ENCODE measurements at places on chromosomes 7 and 10.

- DNase-seq, result no peak
Observed at GRCh38 chr7:15046861-15047260, 144.3 kb upstream of the DGKB start.

DNA sequence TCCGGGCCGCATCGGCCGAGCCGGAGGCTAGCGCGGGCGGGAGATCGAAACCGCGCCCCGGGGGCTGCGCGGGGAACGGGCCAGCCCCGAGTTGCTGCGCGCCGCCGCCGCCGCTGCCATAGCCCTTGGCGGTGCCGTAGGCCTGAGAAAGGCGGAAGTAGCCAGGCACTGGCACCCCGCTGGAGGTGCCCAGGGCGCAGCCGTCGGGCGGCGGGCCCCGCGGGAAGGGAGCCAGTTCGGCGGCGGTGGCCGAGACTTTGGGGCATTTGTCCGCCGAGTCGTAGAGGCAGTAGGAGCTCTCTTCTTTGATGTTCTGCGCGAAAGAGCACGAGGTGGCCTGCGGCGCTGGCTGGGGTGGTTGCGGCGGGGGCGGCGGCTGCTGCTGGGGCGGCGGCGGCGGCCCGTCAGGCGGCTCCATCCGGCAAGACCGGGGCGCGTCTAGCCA, 587 bp downstream of the HOXA10 start:
- no peak for DNase-seq

- no peak for DNase-seq
Observed at GRCh38 chr10:127619546-127620325, 70.6 kb downstream of the NPS start.

DNA sequence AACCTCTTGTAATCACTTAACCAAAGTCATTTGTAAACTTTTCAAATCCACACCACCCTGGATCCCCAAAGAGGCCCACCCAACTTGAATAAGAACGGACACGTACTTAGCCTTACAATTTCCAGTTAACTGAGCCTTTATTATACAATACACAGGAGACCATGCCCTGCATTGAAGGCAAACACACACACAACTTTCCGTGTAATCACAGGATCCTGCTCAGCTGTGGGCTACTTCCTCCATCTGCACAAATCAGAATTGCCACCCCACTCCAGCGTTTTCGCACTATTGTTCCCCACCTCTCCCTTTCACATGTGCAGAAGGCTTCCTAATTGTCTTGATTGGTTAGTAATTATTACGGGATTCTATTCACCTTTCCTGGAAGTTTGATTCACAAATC, 12.1 kb upstream of the PODXL start:
- DNase-seq, result no peak

- DNase-seq, result no peak
Observed at GRCh38 chr10:72050873-72051272, 37.5 kb downstream of the SPOCK2 start.

DNA sequence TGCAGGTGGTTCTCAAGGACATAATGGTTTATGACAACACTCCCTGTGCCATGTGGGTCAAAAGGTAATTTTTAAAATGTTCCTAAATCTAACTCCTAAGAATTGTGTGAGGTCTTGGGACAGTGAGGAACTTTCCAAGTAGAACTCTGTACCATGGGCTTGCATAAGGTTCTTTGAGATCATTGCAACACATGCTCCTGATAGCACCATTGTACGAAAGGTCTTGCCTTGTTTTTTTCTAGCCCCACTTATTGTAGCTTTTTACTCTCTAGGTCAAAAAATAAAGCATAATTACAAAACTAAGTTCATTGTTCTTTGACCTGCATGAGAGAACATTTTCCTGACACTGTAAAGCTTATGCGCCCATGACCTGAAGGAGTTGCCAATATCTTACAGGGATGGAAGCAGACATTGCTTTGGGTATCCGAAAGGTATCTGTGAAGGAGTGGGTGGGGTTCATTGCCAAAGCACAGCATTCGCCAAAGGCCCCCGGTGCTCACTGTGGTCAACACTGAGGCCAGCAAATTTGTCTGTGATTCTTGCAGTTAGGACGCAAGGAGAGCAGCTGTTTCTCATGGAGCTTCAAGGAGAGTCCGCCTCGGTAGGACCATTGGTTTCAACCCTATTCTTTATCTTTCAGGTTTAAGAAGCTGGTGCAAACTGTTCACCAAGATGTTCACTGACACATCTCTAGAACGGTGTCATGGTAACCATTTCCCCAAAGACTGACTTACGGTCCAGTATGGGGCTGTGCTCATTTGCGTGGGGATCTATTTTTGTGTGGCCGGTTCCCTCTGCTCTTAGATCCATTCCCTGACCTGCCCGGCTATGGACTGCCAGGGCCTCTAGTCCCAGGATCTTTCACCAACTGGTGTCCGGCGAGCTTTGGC, 7.6 kb upstream of the PRKAG2 start:
- no peak for DNase-seq

DNA sequence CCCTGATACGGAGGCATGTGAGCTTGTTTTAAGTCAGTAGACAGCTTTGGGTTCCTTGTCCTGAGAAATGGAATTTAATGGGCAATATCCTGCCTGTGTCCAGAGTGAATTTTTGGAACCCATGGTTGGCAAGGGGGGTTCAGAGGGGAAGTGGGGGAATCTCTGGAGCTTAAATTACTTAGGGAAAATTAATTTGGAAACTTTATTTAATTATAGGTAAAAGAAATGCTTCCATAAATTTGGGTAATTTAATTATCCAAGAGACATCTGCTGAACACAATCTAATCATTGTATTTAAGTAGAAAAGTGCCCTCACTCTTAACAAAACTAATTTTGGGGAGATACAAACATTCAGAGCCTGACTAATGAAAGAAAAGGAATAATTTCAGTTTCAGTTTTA, 99.7 kb downstream of the PLXNA4 start:
- DNase-seq, result no peak

GRCh38 chr10:14327527-14327926, 3.2 kb downstream of the FRMD4A start:
- DNase-seq, result no peak

- no peak for DNase-seq
Observed at GRCh38 chr7:51070151-51070550, 246.5 kb downstream of the COBL start.

- DNase-seq, result no peak
Observed at GRCh38 chr10:92699193-92699517, 9.4 kb downstream of the HHEX start.

GRCh38 chr10:52729271-52730104, 43.1 kb downstream of the MBL2 start:
- DNase-seq, result no peak

GRCh38 chr10:2210088-2210487, 472.8 kb upstream of the ADARB2 start:
- DNase-seq, result no peak

GRCh38 chr10:69512901-69513300, 60.3 kb downstream of the NEUROG3 start:
- no peak for DNase-seq

- no peak for DNase-seq
Observed at GRCh38 chr10:7123774-7124173, 287.1 kb downstream of the SFMBT2 start.

DNA sequence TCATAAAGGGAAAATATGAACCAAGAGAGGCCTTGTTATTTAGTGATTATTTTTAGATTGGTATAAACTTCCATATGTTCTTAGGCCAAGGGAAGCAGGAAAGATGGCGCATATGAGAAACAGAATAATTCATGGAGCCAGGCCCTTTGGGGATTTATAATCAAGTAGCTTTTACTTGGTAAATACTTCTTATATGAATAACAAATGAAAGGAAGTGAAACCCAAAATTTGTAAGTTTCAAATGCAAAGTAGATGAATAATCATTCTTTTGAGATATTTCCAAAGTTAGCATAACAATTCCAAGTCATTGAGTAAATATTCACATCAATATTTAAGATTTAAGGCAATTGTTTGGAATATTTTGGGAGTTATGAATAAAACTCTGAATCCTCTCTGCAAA, 13.9 kb upstream of the OPTN start:
- no peak for DNase-seq

GRCh38 chr7:36075561-36075960, 77.5 kb upstream of the EEPD1 start:
- DNase-seq, result no peak

- no peak for DNase-seq
Observed at GRCh38 chr10:125035136-125035535, 93.2 kb downstream of the ZRANB1 start.

DNA sequence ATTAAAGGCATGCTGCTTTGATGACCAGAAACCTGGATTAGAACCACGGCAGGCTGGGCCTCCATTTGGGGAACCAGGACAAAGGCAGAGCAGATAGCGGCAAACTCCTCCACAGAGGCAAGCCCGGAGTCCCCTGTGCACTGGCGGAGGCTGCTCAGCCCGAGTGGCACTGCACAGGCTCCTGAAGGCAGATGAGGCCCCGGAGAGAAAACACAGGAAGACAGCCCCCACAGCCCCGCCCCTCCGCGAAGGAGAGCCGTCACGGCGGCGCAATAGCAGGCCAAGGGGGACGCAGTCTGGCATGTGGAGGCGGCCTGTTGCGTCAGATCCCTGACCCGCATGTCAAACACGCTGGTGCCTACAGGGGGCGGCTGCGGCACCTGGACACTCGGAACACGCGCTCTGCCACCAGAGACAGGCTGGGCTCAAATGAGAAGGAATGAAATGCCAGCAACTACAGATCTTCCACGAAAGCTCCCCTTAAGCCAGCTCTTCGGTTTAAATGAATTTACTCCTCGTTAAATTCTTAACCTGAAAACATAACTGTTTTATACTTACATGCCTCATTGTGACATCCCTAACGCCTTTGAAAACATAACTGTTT, 128.5 kb downstream of the MAD1L1 start:
- DNase-seq, result no peak

DNA sequence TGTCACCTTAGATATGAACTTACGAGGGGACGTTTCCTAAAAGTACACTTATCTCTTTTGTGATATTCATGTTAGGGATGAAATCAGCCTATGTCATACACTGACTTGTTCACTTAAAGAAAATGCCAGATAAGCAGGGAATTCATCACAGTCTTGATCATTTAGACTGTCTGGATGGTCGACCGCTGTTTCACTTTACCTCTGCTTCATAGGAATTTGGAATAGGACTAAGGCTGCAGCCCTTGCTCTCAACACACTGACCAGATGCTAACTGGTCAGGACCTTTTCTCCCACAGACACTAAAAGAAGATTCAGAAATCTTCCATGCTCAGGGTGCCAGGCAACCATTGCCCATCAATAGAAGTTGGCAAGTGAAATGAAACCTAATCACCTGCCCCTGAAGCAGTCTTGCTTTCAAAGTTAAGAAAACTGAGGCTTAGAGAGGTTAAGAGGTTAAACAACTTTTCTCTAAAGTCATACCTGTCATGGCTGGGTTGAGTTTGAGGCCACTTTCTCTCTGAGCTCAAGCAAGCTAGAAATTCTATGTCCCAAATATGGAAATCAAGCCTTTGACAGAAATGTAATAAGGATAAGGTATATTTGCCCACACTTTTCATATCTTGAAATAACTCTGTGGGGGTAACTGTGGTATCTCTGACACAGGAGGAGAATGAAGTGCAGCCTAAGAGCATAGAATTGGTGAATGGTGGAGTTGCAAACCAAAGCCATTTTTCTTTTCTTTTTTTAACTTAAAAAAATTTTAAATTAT, 77.1 kb downstream of the MAP3K8 start:
- DNase-seq, result no peak

DNA sequence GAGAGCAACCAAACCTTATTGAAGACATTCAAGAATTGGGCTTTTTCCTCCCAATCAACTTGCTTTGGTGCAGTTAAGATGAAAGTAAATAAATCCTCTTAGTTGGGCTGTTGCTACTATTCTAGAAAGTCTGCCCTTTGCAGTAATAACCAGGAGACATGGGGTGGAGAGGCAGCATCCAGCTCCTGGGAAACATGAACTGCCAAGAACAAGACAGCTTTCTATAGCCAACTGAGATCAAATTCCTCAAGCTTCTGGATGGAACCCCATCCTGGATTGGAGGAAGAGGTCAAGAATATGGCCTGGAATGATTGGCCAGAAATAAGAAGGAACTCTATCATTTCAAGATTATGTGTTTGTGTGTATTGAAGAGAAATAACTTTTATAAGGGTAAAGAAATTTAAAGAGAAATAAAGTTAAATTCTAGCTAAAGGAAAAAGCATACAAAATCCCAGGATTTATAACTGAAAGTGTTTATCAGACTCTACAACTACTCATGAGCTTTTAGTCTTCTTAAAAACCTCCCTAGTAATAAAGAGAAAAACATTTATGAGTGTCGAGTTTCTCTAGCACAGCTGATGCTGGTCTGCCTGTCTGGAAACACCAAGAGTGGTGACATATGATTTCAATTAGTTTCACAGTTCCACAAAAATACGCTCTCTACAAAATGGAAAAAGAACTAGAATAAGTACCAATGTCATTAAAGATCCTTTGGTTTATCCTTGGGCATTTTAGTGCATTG, 70.1 kb upstream of the COL1A2 start:
- DNase-seq, result no peak

DNA sequence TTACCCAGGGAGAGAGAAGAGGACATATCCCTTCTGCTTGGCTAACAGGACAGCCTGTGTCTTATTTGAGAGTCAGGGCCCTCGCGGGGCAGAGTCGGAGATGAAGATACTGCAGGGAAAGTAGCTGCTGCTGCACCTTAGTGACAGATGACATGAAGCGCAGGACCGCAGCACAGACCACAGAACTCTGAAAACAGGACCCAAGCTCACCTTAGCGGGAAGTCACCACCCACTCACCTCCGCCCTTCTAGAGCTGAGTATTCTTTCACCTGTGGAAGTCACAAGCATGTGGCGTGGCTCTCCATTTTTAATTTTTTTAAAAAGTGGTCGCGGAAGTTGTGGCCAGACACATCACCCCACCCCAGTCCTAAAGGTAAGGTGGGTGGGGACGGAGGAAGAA, 191.4 kb downstream of the FAM107B start:
- DNase-seq, result no peak

DNA sequence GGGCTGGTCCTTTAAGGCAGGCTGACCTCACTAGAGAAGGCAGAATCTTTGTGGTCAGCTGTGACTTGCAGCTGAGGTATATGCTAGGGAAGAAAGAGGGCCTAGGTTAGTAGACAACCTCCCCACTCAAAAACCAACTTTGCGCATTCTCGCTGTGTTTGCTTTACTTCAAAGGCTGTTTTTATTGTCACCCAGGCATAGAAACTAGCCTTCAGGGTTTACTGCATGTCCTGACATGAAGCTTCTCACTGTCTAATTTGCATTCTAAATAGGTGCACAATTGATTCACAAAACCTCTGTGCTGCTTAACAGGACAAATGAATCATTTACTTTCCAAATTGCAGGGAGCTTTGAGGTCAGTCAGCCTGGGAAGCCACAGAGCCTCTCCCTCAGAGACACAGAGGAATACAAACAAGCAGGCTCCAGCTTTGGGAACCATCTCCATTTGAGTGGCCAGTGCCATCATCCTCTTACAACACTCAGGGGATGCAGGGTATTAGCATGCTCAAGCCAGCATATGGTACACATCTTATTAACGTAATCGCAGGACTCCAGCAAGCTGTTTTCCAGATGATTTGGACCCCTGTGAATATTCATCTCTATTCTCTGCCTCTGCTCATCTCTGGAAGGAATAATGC, 596.4 kb upstream of the GHITM start:
- DNase-seq, result no peak

DNA sequence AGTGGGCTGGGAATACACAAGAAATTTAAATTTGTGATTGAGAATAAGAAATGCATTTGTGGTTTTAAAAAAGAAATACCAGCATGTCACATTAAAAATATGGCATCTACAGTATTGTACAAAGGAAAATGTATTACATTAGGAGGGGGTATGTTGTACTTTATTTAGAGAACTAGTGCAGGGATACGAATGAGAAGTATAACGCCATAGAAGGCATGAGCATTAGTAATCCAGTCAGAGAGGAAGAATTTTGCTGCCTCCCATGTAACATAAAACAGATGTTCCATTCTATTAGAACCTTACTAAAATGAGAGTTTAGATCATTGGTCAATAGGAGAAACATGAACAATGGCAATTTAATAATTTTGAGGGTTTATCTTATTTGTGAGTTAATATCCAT, 182.2 kb downstream of the ADK start:
- DNase-seq, result no peak

Data from cortex of kidney (tissue), 1 donor.